ENCODE measurements at places on chromosomes 1 and 21.

DNA sequence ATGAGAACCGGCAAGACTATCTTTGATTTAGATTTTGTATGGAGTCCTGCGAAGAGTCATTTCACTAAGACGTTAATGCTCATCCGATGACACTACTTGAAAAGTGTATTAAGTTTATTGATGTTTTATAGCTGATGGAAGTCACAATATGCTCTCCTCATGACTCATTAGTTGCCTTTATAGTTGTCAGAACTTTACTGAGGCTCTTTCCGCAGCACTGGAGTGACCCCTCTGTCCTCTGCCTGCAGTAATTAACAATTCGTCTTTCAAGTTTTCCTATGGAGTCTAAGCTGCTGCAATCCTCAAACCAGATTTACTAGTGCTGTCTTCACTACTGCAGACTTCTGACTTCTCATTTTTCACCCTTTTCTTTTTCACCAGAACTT lies 853 bp downstream of the USP16 start:
- no peak for DNase-seq

DNA sequence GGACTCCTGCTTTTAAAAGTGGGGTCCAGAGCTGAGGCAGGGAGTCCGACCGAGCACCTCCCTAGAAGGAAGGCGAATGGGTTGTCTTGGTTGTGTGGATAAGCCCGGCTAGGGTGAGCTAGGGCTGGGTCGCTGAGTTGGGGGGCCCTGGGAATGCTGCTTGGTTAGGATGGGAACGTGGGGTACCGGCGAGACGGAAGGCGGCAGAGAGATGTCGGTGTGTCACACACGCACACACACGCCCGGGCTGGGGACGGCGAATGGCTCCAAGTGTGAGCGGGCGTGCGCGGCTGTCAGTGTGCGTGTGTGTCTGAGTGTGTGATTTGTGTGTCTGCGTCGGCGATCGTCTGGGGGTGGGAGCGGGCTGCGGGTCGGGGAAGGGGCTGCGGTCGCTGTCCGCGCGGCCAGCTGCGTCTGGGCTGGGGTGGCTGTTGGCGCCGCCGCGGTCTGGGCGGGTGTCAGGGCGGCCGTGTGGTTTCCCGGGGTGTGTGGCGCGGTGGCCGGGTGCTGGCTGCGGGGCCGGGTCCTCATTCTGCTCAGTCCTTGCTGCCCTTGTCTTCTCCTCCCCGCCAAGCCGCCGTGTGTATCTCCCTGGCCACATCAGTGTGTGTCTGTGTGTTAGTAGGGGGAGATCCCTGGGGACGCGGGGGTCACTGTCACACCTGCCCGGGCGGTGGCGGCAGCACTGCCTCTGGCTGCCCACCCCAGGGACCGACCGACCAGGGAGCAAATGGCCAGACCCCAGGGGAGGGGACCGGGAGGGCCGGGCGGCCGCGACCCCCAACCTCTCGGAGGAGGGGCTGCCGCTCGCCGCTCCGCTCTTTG lies 1.1 kb downstream of the EFNA3 start:
- no peak for DNase-seq

DNA sequence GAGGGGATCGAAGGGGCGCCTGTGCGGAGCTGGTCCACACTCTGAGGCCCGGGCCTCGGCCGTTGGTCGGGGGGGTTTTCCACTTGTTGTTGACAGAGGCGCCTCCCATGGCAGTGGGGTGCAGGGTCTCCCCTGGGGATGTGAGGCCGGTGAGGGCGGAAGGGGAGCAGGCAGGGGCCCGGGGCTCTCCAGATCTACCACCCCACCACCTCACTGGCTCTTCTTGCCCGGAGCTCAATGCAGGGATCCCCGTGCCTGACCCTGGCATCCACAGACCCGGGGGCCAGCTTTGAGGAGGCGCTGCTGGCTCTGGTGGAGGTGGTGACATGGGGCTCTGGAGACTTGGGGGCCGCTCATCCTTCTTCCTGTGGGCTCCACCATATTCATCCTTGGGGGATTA lies 7.1 kb upstream of the PEX10 start:
- DNase-seq, result no peak

DNA sequence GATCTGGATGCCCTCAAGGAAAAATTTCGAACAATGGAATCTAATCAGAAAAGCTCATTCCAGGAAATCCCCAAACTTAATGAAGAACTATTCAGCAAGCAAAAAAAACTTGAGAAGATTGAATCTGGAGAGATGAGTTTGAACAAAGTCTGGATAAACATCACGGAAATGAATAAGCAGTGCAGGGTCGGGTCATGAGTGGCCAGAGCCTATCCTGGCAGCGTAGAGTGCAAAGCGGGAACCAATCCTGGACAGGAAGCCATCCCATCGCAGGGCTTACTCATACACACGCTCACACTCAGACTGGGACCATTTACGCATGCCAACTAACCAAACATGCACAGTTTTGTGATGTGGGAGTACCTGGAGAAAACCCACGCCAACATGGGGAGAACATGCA lies 43.1 kb downstream of the ZMYM1 start:
- DNase-seq, result no peak

- DNase-seq, result no peak
These were observed 24.7 kb downstream of the FMO3 start for GRCh38 chr1:171115280-171115897.

DNA sequence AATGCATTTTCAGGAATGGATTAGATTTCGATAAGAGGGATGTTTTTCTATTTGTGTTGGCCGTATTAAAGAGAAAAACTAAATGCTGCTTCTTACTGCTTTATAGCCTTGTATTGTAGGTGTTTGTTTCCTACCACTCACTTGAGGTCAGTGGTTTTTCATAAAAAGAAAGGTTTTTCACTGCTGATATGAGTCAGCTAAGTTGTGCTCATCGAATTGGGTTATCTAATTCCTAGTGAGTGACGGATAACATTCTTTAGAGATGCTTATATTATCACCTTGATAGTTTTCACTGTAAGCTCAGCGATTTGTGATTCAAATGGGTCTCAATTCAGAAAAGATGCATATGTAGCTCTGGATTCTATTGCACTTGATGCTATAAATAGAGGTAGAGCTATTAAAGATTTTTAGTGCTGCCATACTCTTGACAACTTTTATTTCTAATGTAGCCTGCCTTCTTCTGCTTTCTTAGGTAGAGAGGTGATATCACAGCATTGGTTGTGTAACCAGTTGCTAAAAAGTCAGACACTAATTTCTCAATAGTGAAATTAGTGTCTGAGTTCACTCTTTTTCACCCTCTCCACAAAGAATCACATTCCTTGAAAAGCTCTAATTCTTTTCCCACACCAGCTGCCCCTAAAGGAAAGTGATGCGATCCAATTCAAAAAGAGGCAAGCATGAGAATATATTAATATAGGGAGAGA lies 180.0 kb downstream of the RASAL2 start:
- no peak for DNase-seq

DNA sequence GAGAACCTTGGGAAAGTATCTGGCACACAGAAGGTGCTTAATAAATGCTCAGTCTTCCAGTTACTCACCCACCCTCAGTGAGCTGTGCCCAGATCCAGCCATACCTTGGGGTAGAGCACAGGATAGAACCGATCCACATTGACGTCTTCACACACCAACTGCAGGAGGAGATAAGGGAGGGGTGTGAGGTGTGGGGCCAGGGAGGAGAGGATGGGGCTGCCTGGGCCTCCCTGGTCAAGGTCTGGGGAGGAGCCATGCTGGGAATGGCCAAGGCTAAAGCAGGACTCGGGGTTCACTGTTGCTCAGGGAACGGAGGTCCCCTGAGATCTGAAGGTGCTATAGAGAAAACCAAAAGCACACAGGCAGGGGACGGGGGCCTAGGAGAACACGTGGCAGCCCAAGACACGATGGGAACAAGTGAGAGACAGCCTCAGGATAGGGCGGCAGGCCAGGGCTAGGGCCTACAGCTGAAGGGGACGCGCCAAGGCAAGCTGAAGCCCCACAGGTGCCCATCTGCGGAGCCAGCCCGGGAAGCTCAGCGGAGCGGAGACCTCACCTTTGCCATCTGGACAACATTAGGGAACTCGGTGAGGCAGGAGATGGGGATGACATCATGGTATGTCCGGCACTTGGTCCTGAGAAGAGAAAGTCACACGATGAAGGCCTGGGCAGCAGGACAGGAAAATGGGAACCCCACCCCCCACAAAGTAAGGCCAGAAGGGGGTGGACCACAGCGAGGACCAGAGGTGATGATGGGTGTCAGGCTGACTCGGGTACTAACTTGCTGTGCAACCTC lies 55.9 kb downstream of the RAP1GAP start:
- DNase-seq, result no peak

DNA sequence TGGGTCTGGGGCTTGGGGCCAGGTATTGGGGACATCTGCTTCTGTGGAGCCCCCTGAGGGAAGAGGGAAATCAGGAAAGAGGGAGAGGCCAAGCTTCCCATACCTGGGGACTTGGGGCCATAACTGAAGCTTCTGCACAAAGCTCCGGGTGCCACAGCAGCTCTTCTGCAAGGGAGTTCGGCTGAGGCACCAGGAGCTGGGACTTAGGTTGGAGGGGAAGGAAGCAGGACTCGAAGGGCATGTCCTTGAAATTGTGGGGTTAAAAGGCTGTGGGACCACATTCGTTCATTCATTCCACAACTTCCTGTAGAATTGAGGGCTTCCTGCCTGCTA lies 1.7 kb upstream of the EPS8L3 start:
- DNase-seq, result no peak

GRCh38 chr1:56627019-56627635 lies 18.0 kb upstream of the PRKAA2 start:
- DNase-seq, result no peak

DNA sequence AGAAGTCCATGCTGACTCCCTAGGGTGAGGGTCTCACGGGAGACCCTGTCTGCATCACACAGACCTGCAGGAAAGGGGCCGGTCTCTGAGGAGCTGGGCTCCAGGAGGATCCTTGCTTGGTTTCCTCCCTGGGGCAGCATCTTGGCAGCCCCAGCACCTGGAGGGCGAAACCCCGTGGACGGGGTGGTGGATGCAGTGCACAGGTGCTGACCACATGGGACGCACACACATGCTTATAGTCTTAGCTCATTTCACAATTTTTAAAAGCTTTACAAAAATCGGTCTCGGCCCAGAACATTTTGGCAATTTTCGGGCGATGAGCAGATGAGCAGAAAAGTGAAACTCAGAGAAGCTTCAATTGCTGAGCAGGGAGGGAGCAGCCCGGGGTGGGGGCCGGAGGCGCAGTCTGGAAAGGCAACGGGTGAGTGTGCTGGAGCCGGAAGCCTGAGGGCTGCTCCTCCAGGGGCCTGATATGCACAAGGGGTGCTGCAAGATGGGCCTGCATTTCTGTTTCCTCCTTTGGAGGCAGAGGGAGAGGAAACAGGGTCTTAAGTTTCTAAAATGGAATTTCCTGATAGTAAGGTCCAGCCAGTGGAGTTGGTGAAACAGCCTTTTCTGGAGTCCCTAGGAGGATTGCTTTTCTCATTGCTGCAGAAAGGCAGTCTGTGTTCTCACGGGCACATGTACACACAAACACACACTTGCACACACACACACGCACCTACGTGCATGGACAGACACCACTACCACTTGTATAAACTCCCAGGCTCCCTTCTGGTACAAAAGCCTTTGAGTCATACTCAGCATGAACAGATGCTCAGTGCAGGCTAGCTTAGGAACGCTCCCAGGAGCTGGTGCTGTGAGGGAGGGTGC lies 60.6 kb downstream of the SCCPDH start:
- DNase-seq, result no peak
